ENCODE measurements at places on chromosomes 16 and 17. TPM values are rescaled to one million over a fixed set of nuclear protein-coding genes. Genes with fewer than 3 reads are reported as not detected.

GRCh38 chr17:41421116-41421515, 3.3 kb downstream of the KRT37 start:
- DNase-seq = no peak
- no peak overlapping the region for H3K27ac ChIP-seq
- H3K27me3 ChIP-seq = no peaks in the 10 kb centered on the region
- H3K36me3 ChIP-seq = no peaks in the 10 kb centered on the region
- H3K4me1 ChIP-seq = no peaks in the 10 kb centered on the region

DNA sequence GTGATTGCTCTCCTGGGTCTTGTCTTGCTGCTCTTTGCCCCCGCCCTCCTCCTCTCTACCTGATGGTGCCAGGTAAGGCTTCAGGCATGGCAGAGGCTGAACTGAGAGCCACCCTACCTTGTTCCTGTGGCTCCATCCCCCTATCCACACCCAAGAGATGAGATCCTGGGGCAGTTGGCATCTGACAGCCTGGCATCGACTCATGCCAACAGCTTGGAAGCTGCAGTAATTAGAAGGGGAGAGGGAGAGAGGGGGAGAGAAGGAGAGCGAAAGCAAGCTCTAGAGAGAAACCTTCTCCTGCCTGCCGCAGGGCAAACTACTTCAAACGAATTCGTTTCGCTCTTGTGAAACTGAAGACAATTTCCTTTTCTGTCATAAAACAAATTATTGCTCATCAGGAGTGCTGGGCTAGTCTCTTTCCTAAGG, 13.8 kb upstream of the SP6 start:
- H3K36me3 ChIP-seq = no peaks in the 10 kb centered on the region
- H3K4me3 ChIP-seq = no peak overlapping the region
- H3K27me3 ChIP-seq = peaks cover 24% of the 10 kb centered on the region

- H3K27ac ChIP-seq = peak overlapping the region; percentile 29
- peaks cover 29% of the 10 kb centered on the region for H3K4me1 ChIP-seq
- no peaks in the 10 kb centered on the region for H3K27me3 ChIP-seq
- DNase-seq = no peak
Observed at GRCh38 chr16:78749745-78750268, 650.4 kb downstream of the WWOX start.

DNA sequence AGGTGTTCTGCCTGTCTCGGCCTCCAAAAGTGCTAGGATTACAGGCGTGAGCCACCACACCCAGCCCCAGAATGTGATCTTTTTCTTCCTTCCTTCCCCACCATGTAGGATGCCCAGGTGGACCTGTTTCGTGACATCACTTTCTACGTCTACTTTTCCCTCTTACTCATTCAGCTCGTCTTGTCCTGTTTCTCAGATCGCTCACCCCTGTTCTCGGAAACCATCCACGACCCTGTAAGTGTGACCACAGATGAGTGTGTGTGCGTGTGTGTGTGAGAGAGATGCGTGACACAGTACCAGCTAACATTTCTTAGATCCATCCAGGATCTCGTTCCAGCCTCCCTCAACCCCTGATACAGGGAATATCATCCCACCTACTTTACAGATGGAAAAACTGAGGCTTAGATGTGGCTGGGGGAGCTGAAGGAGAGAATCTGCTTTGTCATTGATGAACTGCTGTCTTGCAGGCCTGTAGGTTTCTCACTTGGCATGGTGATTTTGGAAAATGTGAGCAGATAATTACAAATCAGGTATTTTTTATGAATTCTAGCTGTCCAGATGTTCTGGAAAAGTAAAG, 67.1 kb downstream of the ABCC1 start:
- H3K27ac ChIP-seq = no peak overlapping the region
- no peak for DNase-seq
- H3K27me3 ChIP-seq = no peaks in the 10 kb centered on the region
- no peak overlapping the region for H3K4me3 ChIP-seq
- H3K36me3 ChIP-seq = no peaks in the 10 kb centered on the region

The CES3 gene
- 30.3 TPM for total RNA-seq

The NETO2 gene
- total RNA-seq = 5.9 TPM

The NOS2 gene
- total RNA-seq = 0.68 TPM

GRCh38 chr16:81779536-81780320, 637 bp downstream of the PLCG2 start:
- peaks cover 4% of the 10 kb centered on the region for H3K27me3 ChIP-seq
- H3K4me3 ChIP-seq = peak overlapping the region; percentile 55
- H3K27ac ChIP-seq = peak overlapping the region; percentile 13
- H3K36me3 ChIP-seq = no peaks in the 10 kb centered on the region

DNA sequence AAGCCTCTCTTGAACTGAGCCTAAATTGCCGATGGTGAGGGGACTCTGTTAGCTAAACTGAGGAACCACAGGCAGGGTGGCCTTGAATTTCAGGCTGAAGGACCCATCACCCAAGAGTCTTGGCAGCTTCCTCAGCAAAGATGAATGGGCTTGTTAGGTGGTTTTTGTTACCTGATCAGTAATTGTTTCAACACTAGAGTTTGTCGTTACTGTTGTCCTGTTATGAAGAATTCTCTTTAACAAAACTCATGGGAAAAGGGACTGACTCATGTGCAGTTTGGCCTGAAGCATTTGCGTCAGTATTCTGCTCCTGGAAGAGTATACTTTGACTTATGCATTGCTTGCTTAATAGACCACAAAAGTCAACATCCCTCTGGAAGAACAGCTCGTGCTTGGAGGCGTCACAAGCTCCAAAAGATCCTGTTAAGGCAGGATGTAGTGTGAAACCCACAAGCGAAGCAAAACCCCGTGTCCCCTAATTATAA, 206.0 kb downstream of the IRX3 start:
- H3K4me1 ChIP-seq = no peaks in the 10 kb centered on the region
- H3K27ac ChIP-seq = no peak overlapping the region
- DNase-seq = no peak
- H3K4me3 ChIP-seq = no peak overlapping the region
- H3K27me3 ChIP-seq = no peaks in the 10 kb centered on the region

DNA sequence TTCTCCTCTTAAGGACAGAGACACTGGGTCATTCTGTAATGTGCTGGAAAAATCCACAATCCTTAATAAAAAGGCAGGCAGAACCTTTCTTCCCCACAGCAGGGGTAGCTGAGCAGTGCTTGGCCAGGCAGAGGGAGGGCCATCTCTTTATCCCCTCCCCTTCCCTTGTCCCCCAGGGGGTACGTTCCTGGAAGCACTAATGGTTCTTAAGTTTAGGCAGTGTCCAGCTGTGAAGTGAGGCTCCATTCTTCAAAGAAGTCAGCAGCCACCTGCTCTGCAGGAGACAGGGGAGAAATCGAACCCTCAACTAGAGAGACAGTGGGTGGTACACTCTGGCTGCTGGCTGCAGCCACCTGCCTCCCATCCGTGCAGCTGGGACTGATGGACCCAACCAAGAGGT, 533.9 kb upstream of the CDH11 start:
- no peak for DNase-seq
- H3K4me3 ChIP-seq = no peak overlapping the region
- H3K4me1 ChIP-seq = no peaks in the 10 kb centered on the region
- no peak overlapping the region for H3K27ac ChIP-seq
- peaks cover 9% of the 10 kb centered on the region for H3K27me3 ChIP-seq

DNA sequence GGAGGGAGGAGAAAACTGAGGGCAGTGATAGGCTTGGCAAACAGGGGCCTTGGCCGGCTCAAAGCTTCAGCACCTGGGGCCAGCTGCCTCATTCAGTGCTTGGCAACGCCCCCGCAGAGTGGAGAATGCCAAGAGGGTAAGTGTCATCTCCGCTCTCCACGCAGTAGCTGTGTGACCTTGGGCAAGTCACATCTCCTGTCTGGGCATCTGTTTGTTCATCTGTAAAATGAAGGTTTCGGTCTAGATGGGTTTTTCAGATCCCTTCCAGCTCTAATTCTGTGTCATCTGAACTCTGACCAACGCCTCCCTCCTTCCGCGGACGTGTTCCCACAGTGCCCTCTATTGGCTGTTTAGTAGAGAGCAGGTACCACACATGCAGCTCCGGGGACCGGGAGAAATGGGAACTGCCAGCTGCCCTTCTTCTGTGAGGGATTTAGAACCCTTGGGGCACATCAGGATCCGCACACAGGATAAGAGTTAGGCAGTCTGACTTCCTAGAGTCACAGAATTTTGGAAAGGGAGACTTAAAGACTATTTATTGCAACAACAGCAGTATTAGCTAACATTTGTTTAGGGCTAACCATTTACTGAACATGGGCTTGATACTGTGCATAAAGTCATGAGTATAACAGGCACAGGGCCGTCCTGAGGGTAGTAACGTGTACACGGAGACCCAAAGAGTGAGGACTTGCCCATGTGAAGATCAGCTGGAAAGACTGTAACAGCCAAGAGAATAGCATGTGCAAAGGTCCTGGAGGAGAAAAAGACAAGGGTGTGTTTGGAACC, 26.8 kb downstream of the GP2 start:
- no peak overlapping the region for H3K27ac ChIP-seq
- no peak for DNase-seq
- no peak overlapping the region for H3K4me3 ChIP-seq
- no peaks in the 10 kb centered on the region for H3K36me3 ChIP-seq
- no peaks in the 10 kb centered on the region for H3K4me1 ChIP-seq

DNA sequence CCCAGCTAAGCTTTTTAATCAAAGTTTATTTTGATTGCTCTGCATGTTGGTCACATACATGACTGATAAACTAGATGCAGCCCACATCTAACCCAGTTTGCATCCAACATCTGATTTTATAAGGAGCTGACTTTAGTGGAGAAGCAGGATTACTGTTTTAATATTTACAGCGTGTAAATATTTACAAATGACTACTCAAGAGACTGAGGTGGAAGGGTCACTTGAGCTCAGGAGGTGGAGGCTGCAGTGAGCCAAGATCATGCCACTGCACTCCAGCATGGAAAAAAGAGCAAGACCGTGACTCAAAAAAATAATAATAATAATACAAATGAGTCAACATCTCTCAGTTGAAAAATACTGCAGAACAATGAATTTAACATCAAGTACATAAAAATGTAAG, 50.8 kb downstream of the PARN start:
- H3K27me3 ChIP-seq = no peaks in the 10 kb centered on the region
- no peaks in the 10 kb centered on the region for H3K4me1 ChIP-seq
- H3K4me3 ChIP-seq = no peak overlapping the region

- H3K4me3 ChIP-seq = no peak overlapping the region
- H3K4me1 ChIP-seq = no peaks in the 10 kb centered on the region
- H3K27me3 ChIP-seq = no peaks in the 10 kb centered on the region
- no peak for DNase-seq
- no peaks in the 10 kb centered on the region for H3K36me3 ChIP-seq
- no peak overlapping the region for H3K27ac ChIP-seq
Observed at GRCh38 chr17:56735842-56736241, 97.9 kb downstream of the C17orf67 start.

GRCh38 chr17:57020208-57020607, 42.3 kb downstream of the SCPEP1 start:
- DNase-seq = no peak
- H3K4me3 ChIP-seq = no peak overlapping the region
- H3K27ac ChIP-seq = no peak overlapping the region
- H3K4me1 ChIP-seq = no peaks in the 10 kb centered on the region
- H3K27me3 ChIP-seq = no peaks in the 10 kb centered on the region

GRCh38 chr16:5176505-5176904, 78.9 kb upstream of the EEF2KMT start:
- H3K4me3 ChIP-seq = no peak overlapping the region
- H3K4me1 ChIP-seq = no peaks in the 10 kb centered on the region
- no peak overlapping the region for H3K27ac ChIP-seq
- no peak for DNase-seq

DNA sequence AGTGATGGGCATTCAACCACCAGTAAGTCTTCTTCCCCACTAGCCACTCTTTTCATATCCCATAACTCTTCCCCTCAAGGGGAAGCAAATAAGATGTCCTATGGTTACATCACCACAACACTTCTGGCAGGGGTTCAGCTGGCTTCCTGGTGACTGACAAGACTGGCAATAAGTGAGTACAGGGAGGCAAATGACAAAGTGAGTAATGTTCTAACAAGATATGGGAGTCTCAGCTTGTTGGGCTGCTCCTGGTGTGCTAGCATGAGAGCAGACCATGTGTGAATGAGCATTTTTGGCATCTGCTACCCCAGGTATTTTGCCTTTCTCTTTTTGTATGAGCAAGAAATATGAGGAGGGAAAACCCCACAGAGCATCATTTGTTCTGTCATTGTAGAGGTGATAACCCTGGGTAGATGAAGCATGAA, 9.9 kb downstream of the TMIGD1 start:
- DNase-seq = peak; percentile 22
- H3K27me3 ChIP-seq = no peaks in the 10 kb centered on the region
- no peaks in the 10 kb centered on the region for H3K4me1 ChIP-seq
- no peaks in the 10 kb centered on the region for H3K36me3 ChIP-seq

GRCh38 chr16:69033151-69033949, 72.1 kb upstream of the HAS3 start:
- no peak overlapping the region for H3K27ac ChIP-seq
- DNase-seq = no peak
- H3K4me1 ChIP-seq = no peaks in the 10 kb centered on the region
- no peaks in the 10 kb centered on the region for H3K36me3 ChIP-seq
- no peak overlapping the region for H3K4me3 ChIP-seq

The TANGO6 gene
- total RNA-seq = 16.7 TPM

The TPSD1 gene
- 2.5 TPM for total RNA-seq

The SP6 gene
- total RNA-seq = not detected

DNA sequence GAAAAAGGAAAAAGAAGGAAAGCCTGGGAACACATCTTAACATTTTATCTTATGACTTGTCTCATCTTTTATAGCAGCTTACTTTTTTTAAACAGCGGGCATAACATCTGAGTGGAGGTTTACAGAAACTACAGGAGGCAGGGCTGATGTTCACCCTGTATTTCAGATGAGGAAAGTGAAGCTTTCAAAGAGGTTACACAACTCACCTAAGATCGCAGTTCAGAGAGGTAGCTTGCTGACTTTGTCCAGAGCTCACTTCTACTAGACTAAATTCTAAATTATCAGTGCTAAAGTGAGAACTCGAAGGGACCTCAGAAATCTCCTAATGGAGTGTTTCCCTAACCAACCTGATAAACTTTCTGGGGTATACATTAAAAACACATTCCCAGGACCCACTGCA, 3.7 kb downstream of the MBTD1 start:
- H3K4me1 ChIP-seq = peaks cover 38% of the 10 kb centered on the region
- no peaks in the 10 kb centered on the region for H3K36me3 ChIP-seq
- no peak overlapping the region for H3K4me3 ChIP-seq
- H3K27me3 ChIP-seq = no peaks in the 10 kb centered on the region

The HEATR9 gene
- total RNA-seq = not detected

GRCh38 chr17:83192161-83192788, 112.9 kb downstream of the METRNL start:
- H3K4me1 ChIP-seq = peaks cover 12% of the 10 kb centered on the region
- H3K27ac ChIP-seq = peak overlapping the region; percentile 61
- no peaks in the 10 kb centered on the region for H3K27me3 ChIP-seq
- H3K36me3 ChIP-seq = no peaks in the 10 kb centered on the region
- DNase-seq = peak; percentile 77
- no peak overlapping the region for H3K4me3 ChIP-seq

The IKZF3 gene
- 0.56 TPM for total RNA-seq

GRCh38 chr17:31413874-31414549, 22.5 kb downstream of the RAB11FIP4 start:
- no peaks in the 10 kb centered on the region for H3K36me3 ChIP-seq
- H3K27ac ChIP-seq = no peak overlapping the region
- H3K27me3 ChIP-seq = no peaks in the 10 kb centered on the region
- peaks cover 9% of the 10 kb centered on the region for H3K4me1 ChIP-seq
- no peak overlapping the region for H3K4me3 ChIP-seq

GRCh38 chr17:60832151-60832585, 154.5 kb downstream of the BCAS3 start:
- H3K27me3 ChIP-seq = no peaks in the 10 kb centered on the region
- H3K36me3 ChIP-seq = no peaks in the 10 kb centered on the region
- H3K4me1 ChIP-seq = peaks cover 6% of the 10 kb centered on the region
- H3K4me3 ChIP-seq = no peak overlapping the region

- H3K27me3 ChIP-seq = peaks cover 18% of the 10 kb centered on the region
- H3K4me3 ChIP-seq = no peak overlapping the region
- H3K36me3 ChIP-seq = no peaks in the 10 kb centered on the region
- DNase-seq = no peak
Observed at GRCh38 chr16:87691686-87692079, 74.1 kb downstream of the KLHDC4 start.

Data from gastrocnemius medialis (tissue), 4 donors.